Mesendoderm (in vitro differentiated cells): ENCODE measurements at places on chromosomes 1 and 21.
A peak's percentile ranks its signal among the peaks of the same experiment; 100 is the strongest.

DNA sequence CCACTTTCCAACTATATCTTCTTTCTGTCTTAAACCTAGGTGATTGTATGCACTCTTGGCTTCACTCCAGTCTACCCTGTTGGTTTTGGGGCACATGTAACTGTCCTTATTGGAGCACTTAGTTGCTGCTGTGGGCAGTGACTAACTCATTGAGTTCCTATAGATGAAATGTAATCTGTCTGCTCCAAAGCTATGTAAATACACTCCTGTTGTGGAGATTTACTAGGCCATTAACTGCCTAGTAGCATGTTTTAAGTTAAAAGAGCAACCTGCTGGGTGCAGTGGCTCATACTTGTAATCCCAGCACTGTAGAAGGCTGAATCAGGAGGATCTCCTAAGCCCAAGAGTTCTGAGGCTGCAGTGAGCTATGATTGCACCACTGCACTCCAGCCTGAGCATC, 137.6 kb downstream of the ZMYM4 start:
- no peak overlapping the region for H3K4me3 ChIP-seq
- peak overlapping the region; percentile 48 for H3K27ac ChIP-seq
- no peaks in the 10 kb centered on the region for H3K27me3 ChIP-seq
- H3K4me1 ChIP-seq, result peaks cover 2% of the 10 kb centered on the region
- peaks cover 7% of the 10 kb centered on the region for H3K36me3 ChIP-seq

DNA sequence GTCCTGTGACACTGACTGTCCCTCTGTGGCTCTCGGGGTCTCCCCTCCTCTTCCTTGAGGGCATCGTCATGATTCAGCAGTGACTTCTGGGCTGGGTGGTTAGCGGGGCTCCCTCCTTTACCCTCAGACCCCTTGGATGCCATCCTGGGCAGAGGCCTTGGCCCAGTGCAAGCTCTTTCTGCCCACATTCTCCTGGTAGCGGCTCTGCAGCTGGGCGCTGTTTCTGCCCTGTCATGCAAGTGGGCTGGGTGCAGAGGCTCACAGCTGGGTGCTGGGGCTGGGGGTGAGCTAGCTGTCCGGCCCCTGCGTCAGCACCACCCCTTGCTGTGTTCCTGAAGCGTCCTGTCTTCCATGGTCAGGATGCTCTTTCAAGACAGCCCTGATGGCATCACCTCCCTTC, 158.5 kb downstream of the PCBP3 start:
- H3K27me3 ChIP-seq, result no peaks in the 10 kb centered on the region
- DNase-seq, result no peak
- no peaks in the 10 kb centered on the region for H3K36me3 ChIP-seq
- H3K4me1 ChIP-seq, result no peaks in the 10 kb centered on the region
- no peak overlapping the region for H3K4me3 ChIP-seq

- H3K4me3 ChIP-seq, result no peak overlapping the region
- H3K36me3 ChIP-seq, result no peaks in the 10 kb centered on the region
- peak; percentile 88 for DNase-seq
- no peaks in the 10 kb centered on the region for H3K27me3 ChIP-seq
- H3K4me1 ChIP-seq, result no peaks in the 10 kb centered on the region
- H3K27ac ChIP-seq, result no peak overlapping the region
Observed at GRCh38 chr1:60281360-60281932, 207.9 kb upstream of the C1orf87 start.

DNA sequence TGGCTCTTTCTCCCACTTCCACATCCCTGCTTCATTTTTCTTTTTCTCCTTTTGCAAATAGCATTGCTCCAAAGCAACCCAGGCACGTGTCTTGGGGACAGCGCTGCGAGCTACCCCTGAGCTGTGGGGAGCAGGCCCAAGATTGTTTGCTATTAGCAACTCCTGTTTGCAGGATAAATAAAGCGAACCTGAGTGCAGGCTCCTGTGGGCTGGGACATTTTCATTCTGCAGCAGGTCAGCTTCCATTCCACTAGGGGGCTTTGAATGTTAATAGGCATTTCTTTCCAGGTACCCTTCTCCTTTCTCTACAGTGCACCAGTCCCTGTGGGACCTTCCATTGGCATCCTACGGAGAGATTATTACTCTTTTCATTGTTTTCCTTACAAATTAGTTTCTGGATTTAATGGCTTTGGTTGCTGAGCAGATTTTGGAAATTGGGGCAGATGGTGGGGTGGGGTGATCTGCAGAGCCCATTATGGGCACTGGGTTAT, 54.0 kb downstream of the OLFML3 start:
- peak; percentile 89 for DNase-seq
- no peaks in the 10 kb centered on the region for H3K36me3 ChIP-seq
- H3K4me3 ChIP-seq, result peak overlapping the region; percentile 37
- peaks cover 34% of the 10 kb centered on the region for H3K4me1 ChIP-seq
- H3K27me3 ChIP-seq, result no peaks in the 10 kb centered on the region

- DNase-seq, result no peak
- H3K27me3 ChIP-seq, result no peaks in the 10 kb centered on the region
- no peak overlapping the region for H3K27ac ChIP-seq
- no peak overlapping the region for H3K4me3 ChIP-seq
- no peaks in the 10 kb centered on the region for H3K4me1 ChIP-seq
- no peaks in the 10 kb centered on the region for H3K36me3 ChIP-seq
Observed at GRCh38 chr1:41769068-41769467, 149.7 kb downstream of the HIVEP3 start.

GRCh38 chr1:8363767-8364301, 45.9 kb downstream of the SLC45A1 start:
- no peaks in the 10 kb centered on the region for H3K27me3 ChIP-seq
- DNase-seq, result no peak
- H3K36me3 ChIP-seq, result peaks cover 18% of the 10 kb centered on the region
- no peak overlapping the region for H3K27ac ChIP-seq
- H3K4me3 ChIP-seq, result no peak overlapping the region

DNA sequence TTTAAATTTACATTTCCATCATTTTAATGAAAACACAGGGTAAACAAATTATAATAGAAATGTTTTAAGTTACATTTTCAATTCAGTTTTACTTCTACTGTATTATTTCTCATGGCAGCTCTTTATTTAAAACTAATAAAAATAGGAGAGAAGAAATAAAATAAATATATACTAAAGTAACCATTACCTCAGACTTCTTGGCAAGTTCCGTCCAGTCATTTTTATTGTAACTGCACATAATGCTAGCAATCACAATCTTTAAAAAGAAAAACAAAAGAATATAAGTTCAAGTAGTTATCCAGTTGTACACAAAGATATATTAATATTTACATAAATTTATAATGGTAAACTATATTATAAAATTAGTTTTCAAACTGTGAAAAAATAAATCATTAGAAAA, 538.6 kb downstream of the DPYD start:
- no peaks in the 10 kb centered on the region for H3K27me3 ChIP-seq
- H3K36me3 ChIP-seq, result no peaks in the 10 kb centered on the region
- no peak overlapping the region for H3K4me3 ChIP-seq
- no peaks in the 10 kb centered on the region for H3K4me1 ChIP-seq

GRCh38 chr1:184222652-184223052, 164.2 kb upstream of the C1orf21 start:
- no peaks in the 10 kb centered on the region for H3K36me3 ChIP-seq
- H3K4me3 ChIP-seq, result no peak overlapping the region
- no peak overlapping the region for H3K27ac ChIP-seq
- peak; percentile 57 for DNase-seq

GRCh38 chr1:70483342-70483741, 72.3 kb downstream of the CTH start:
- H3K4me3 ChIP-seq, result no peak overlapping the region
- H3K27me3 ChIP-seq, result no peaks in the 10 kb centered on the region
- H3K36me3 ChIP-seq, result no peaks in the 10 kb centered on the region
- no peaks in the 10 kb centered on the region for H3K4me1 ChIP-seq

DNA sequence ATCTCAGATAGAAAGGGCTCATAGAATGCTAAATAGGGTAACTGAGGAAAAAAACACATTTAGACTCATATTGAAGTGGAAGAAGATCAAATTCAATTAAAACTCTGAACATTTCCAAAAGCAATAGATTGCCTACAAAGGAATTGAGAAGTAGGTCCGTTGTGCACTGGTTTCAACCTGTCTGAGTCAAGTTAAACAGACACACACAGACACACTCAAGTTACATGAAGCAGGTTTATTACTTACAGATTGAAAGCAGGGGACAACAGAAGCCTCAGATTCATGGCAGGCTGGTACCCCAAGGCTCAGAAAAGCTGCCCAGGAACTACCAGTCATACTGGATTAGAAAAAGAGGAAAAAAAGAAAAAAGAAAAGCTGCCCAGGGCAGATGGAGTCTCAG, 20.7 kb upstream of the S100A2 start:
- no peaks in the 10 kb centered on the region for H3K27me3 ChIP-seq
- no peak overlapping the region for H3K27ac ChIP-seq
- H3K4me1 ChIP-seq, result no peaks in the 10 kb centered on the region
- DNase-seq, result no peak
- no peak overlapping the region for H3K4me3 ChIP-seq

DNA sequence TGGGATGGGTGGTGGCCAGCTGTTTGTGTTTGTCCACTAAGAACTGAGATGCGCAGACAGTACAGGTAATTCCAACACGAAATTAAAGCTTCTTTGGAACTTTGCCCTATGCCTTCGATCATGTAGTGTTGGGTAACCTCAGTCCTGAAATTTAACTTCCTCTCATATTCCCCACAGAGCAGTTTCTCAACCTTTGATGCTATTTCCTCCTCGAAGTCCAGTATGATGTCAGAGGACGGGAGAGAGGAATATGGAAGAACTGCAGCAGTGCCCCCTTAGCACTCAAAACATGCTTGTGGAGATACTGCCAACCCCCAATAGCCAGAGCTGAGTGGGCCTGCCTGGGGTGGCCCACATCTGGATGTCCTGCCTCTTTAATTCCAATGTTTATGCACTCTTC, 3.6 kb downstream of the LPAR3 start:
- peaks cover 12% of the 10 kb centered on the region for H3K27me3 ChIP-seq
- no peaks in the 10 kb centered on the region for H3K36me3 ChIP-seq
- H3K27ac ChIP-seq, result no peak overlapping the region
- H3K4me1 ChIP-seq, result no peaks in the 10 kb centered on the region
- no peak for DNase-seq

GRCh38 chr1:18256282-18257235, 149.0 kb downstream of the IGSF21 start:
- H3K4me3 ChIP-seq, result no peak overlapping the region
- no peaks in the 10 kb centered on the region for H3K27me3 ChIP-seq
- H3K36me3 ChIP-seq, result no peaks in the 10 kb centered on the region
- DNase-seq, result peak; percentile 87
- H3K27ac ChIP-seq, result no peak overlapping the region

DNA sequence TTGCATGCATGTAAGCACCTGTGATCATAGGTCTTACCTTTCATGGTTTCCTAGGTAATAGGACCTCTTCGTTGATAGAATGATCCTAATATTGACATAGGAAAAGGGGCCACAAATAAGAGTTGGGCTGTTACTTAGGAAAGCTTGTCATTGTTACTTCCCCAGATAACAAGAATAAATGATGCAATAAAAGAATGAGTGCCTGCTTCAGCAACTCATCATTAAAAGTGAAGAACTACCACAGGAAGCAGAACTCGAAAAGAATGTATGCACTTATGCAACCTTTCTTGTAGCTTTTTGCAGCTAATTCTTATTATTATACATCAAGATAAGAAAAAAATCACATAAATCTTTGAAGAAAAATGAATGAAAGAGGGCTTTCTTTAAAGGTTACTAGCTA, 548.6 kb downstream of the LTN1 start:
- H3K36me3 ChIP-seq, result no peaks in the 10 kb centered on the region
- H3K27ac ChIP-seq, result no peak overlapping the region
- no peaks in the 10 kb centered on the region for H3K4me1 ChIP-seq

- no peaks in the 10 kb centered on the region for H3K36me3 ChIP-seq
- H3K27me3 ChIP-seq, result no peaks in the 10 kb centered on the region
- DNase-seq, result no peak
- peaks cover 4% of the 10 kb centered on the region for H3K4me1 ChIP-seq
Observed at GRCh38 chr1:28159243-28159642, 17.2 kb downstream of the PTAFR start.

DNA sequence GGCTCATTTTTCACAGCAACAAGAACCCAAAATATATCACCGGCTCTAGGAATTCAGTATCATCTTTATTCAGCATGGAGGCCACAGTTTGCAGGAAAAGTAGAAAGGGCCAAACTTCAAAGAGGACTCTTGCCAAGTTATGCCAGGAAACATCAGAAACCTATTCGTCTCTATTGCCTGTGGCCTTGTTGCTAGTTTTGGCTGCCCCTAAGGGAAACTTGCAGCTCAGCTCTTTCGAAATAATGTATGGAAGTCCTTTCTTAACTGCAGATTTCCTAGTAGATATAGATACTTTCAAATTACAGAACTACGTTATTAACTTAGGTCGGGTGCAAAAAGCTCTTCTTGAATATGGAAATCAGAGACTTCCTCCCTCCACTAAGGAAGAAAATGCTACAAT, 4.2 kb upstream of the NENF start:
- H3K27me3 ChIP-seq, result no peaks in the 10 kb centered on the region
- H3K4me3 ChIP-seq, result no peak overlapping the region
- no peaks in the 10 kb centered on the region for H3K36me3 ChIP-seq
- H3K4me1 ChIP-seq, result no peaks in the 10 kb centered on the region
- DNase-seq, result no peak
- H3K27ac ChIP-seq, result no peak overlapping the region

- no peak for DNase-seq
- no peaks in the 10 kb centered on the region for H3K27me3 ChIP-seq
- H3K4me3 ChIP-seq, result no peak overlapping the region
- no peaks in the 10 kb centered on the region for H3K4me1 ChIP-seq
- H3K27ac ChIP-seq, result no peak overlapping the region
- H3K36me3 ChIP-seq, result no peaks in the 10 kb centered on the region
Observed at GRCh38 chr21:22900490-22900889, 1902.3 kb downstream of the NCAM2 start.

- peak; percentile 63 for DNase-seq
- no peaks in the 10 kb centered on the region for H3K27me3 ChIP-seq
- H3K4me1 ChIP-seq, result peaks cover 17% of the 10 kb centered on the region
- H3K36me3 ChIP-seq, result no peaks in the 10 kb centered on the region
- H3K27ac ChIP-seq, result peak overlapping the region; percentile 90
Observed at GRCh38 chr1:116910379-116911187, 867 bp downstream of the PTGFRN start.

GRCh38 chr1:1630191-1630964, 1.6 kb upstream of the MMP23B start:
- H3K4me1 ChIP-seq, result no peaks in the 10 kb centered on the region
- H3K27me3 ChIP-seq, result peaks cover 2% of the 10 kb centered on the region
- peak; percentile 97 for DNase-seq
- peak overlapping the region; percentile 6 for H3K27ac ChIP-seq
- H3K36me3 ChIP-seq, result no peaks in the 10 kb centered on the region

DNA sequence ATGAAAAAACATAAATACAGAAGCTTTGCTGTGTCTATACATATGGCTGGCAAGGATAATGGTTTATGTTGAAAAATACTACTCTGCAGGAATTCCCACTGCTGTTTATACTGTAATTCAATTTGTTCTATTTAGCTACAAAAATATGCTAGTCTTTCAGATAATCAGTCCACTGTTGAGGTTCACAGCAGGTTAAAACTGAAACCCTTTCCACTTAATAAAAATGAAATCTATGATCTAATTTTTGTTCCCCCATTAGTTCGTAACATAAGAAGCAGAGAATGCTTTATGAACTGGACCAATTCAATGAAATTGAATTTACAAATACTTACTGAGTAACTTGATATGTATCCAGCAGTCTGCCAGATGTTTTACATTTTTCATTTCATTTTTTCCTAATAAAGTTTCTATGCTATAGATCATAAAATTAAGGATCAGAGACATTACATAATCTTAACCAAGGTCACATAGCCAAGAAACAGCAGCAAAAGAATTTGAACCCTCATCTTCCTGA, 360.1 kb upstream of the BEND5 start:
- no peaks in the 10 kb centered on the region for H3K4me1 ChIP-seq
- H3K4me3 ChIP-seq, result no peak overlapping the region
- H3K36me3 ChIP-seq, result no peaks in the 10 kb centered on the region

GRCh38 chr1:13753636-13754402, 53.8 kb downstream of the PRDM2 start:
- DNase-seq, result no peak
- no peak overlapping the region for H3K4me3 ChIP-seq
- H3K27me3 ChIP-seq, result no peaks in the 10 kb centered on the region
- no peaks in the 10 kb centered on the region for H3K4me1 ChIP-seq
